Stimulated activated naive CD8-positive, alpha-beta T cell treated with anti-CD3 and anti-CD28 coated beads, Interleukin-15, amount 100 ng/mL, for 72 hours (primary cell): ENCODE measurements at places on chromosomes 7 and 10.

DNA sequence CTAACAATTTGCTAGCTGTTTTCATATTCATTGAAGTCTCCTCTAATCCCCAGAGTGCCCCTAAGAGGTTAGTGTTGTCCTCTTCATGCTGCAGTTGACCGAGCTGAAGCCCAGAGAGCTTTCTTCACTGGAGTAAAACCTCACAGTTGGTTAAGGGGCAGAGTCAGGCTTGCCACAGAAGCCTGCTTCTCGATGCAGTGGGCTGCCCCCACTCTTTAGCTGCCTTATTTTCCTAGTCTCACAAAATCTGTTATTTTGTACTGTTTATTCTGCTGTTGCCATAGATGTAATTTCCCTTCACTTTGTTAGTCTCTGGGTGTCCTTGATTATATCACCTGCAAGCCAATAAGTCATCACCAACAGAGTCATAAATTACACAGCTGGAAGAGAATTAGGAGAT, 56.3 kb upstream of the ZPBP start:
- peak; percentile 28 for DNase-seq

DNA sequence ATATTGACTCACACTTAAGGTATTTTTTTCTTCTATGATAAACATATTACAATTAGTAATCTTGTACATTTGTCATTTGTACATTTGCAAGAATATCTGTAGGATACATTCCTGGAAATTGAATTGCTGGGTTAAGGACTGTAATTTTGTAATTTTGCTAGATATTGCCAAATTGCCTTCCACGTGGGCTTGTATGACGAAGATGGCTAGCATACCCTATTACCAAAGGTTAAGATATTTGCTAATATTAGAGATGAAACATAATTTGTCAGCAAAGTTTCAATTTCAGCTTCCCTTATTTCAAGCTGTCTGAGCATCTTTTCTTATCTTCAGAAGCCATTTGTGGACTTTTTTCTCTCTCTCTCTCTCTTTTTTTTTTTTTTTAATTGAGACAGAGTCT, 1.0 kb upstream of the LYZL2 start:
- DNase-seq: no peak

- peak; percentile 51 for DNase-seq
These were observed 8.8 kb upstream of the ZC3HAV1 start for GRCh38 chr7:139118234-139118804.

GRCh38 chr10:103715430-103715829, 139.9 kb downstream of the SH3PXD2A start:
- DNase-seq: no peak

DNA sequence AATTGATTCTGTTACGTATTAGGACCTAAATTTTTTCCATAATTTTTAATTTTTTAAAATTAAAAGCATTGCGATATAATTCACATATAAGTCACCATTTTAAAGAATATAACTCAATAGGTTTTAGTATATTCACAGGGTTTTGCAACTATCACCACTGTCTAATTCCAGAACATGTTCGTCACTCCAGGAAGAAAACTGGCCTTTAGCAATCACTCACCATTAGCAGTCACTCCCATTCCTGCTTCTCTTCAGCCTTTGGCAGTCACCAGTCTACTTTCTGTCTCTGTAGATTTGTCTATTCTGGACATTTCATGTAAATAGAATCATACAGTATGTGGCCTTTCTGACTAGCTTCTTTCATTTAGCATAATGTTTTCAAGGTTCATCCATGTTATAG, 176.5 kb downstream of the EXOC4 start:
- DNase-seq: no peak

DNA sequence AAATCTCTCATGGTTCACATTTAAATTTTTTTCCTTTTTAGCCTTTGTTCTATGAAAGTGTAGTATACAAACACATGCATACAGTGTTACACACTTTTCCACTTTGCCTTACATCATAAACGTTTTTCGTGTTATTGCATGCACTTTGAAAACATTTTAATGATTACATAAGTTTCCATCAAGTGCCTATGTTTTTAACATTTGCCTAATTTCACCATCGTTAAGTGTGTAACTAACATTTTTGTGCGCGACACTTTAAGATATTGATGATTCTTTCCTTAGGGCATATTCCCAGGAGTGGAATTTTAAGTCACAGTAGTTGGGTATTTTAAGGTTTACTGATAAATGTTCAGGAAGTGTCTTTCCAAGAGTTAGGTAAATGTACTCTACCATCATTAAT, 1.5 kb upstream of the FRAT2 start:
- DNase-seq: no peak

DNA sequence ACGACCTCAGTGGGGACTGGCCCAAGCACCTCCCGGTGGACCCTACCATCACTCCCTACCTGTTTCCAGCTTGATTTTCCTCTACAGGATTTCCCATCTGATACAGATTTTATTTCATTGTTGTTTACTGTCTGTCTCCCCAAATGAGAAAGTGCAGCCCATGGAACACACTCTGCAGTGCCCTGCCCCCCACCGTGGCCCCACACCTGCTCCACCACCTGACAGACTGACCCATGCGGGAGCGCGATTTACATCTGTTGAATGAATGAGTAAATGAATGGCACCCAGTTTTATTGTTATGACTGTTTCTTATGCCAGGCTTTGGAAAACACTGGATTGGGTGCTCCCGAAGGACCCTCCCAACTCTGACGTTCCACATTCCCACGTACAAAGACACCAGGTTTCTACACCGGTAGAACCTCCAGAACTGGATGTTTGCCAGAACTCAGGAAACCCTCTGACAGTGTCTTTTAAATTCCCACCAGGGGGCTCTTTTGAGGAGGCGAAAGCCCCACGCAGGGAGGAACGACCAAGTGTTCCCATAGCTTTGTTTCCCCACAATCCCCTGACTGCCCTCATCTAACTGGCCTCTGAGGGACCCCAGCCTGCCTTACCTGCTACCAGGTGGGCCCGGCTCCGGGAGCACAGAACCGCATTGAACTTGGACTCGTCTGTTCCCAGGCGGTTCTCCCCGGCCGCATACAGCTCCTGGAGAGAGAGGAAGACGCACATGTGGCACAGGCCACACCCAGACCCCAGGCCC, 29.0 kb downstream of the PLAC9 start:
- no peak for DNase-seq

- no peak for DNase-seq
These were observed 3.1 kb upstream of the CAPZA2 start for GRCh38 chr7:116859323-116859722.

DNA sequence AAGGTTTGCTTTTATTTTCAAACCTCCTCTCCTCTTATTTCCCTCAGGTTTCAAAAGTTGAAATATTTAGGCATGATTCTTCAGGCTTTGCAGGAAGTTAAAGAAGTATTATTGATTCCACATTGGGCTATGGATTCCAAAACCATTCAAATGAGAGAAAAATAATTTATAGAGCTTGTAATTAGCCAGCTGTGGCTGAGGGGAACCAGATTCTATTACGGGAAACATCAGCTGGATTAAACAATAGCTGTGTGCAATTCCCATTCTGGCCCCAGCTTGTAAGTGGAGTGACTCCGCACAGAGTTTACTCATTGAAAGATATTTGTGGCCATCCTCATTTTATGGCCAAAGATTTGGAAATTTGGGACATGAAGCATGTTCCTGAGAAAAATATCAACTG, 77.0 kb upstream of the PHYHIPL start:
- DNase-seq: no peak

DNA sequence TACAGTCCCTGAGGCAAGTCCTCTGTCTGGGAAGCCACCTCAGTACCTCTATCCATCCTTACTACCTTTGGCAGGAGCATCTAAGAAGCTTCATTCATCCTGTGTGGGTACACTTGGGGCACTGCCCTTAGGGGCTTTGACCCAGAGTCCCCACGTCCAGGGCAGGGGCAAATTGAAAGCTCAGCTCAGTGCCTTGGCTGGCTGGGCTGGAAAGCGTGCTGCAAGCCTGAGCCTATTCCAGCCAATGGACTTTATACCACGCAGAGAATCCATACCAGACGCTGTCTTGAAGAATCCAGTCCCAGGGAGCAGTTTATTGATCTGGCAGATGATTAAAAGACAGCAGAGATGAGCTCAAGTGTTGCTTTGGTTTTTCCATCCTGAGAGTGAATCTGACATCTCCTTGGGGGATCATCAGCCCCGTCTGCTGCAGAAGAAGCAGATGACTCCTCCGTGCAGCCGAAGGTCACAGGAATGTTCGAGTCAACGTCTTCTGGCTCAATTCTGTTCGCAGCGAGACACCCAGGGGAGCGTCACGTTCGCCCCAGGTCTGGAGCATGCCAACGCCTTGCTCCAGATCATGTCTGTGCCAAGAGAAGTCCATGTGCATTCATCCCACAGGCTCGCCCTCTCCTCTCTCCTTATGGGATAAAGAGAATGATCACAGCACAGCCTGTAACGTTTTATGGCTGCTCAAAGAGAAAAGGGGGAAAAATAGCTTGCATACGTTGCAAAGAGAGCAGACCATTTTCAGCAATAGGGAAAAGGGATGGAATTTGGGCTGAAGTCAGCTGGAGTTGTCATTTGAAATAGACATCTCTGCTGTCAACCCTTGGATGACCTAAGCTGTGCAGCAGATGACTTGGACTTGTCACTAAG, 35.8 kb upstream of the LYZL1 start:
- no peak for DNase-seq

DNA sequence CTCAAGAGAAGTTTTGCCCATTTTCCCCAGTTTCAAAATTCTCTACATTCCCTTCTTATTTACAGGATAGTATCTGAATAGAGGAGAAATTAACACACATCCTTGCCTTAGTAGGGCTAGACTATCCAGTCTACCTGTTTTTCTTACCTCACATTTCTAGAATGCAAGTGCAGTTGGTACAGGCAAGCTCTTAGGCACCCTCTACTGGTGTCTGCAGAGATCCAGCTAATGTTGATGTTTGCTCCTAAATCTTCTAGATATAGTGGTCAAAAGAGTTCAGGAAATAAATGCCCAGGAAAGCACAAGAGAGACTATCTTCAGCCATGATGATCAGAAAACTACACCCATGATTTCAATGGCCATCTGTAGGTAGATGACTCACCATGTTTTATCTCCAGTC, 205.3 kb downstream of the HTR7 start:
- DNase-seq: no peak

GRCh38 chr10:27197980-27198620, 42.5 kb downstream of the ACBD5 start:
- no peak for DNase-seq

GRCh38 chr7:115600207-115600606, 430.4 kb downstream of the TFEC start:
- no peak for DNase-seq

- no peak for DNase-seq
These were observed 557.1 kb downstream of the PTPRN2 start for GRCh38 chr7:158030566-158030965.

DNA sequence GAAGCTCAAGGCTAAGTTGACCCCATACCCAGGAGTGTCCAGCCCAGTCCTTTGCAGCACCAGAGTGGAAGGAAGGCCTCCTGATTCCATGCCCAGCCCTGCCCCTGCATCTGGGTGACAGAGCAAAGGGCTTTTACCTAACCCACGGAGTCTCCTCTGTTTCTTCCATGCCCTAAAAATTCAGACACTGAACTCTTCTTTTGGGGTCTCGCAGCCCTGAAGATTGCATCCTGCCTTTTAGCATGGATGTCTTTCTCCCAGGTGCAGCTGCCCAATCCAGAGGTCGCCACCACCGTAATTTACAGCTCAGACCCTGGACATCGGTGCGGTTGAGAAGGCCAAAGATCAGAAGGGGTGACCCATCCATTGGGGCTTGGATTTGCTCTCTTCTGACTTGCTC, 50.8 kb downstream of the CXCL12 start:
- no peak for DNase-seq

- no peak for DNase-seq
These were observed 73.0 kb upstream of the PFKP start for GRCh38 chr10:2994221-2994961.

- no peak for DNase-seq
These were observed 31.8 kb downstream of the DNMBP start for GRCh38 chr10:99977916-99978315.

GRCh38 chr7:78620920-78621319, 822.3 kb downstream of the PHTF2 start:
- DNase-seq: no peak

- no peak for DNase-seq
These were observed 29.5 kb downstream of the MDH2 start for GRCh38 chr7:76077435-76077834.

DNA sequence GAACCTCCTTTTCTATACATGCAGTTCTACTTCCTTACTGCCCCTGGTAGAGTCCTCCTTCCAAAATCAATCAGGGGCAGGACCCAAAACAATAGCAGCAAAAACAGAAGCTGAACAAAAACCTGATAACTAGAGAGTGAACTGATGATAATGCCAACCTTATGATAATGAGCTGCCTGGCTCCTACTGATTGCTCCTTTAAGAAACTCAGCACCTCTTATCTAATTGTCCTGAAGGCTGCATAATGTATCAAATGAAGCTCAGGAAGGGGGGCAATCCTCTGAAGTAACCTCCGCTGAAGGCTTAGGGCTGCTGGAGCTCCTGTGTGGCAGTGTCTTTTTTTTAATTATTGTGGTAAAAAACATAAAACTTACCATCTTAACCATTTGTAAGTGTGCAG, 257.0 kb downstream of the PHTF2 start:
- DNase-seq: no peak

GRCh38 chr10:31138026-31138553, 106.4 kb upstream of the ZNF438 start:
- DNase-seq: no peak

- DNase-seq: no peak
These were observed 211.2 kb upstream of the PODXL start for GRCh38 chr7:131767591-131767990.

DNA sequence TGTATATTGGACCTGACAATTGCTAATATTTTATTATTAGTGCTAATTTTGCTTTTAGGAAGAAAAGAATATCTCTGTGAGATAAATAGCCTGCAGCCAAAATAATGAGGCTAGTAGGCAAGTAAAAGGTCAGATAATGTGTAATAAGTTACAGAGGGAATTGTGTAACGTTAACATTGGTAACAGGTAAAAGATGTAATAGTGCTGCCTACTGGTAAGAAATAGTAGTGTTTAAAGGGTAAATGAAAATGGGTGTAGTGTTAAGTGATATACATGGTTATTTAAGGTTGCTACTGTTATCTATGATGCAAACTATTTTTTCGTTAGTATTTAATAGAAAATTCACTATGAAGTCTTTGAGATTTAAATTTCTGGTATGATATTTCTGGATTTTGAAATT, 9.2 kb upstream of the FOXP2 start:
- no peak for DNase-seq

DNA sequence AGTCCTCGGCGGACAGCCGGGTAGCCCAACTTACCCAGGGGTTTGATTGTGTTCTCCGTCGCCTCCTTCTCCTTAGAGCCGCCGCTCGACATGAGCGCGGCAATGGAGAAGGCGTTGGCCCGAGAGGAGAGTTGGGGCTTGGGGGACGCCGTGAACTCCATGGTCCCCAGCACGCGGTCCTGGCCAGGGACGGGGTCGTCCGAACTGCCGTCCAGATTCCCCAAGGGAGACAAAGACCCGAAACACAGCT, 515 bp downstream of the TBX20 start:
- DNase-seq: no peak

GRCh38 chr7:2959828-2960599, 83.7 kb downstream of the CARD11 start:
- peak; percentile 4 for DNase-seq

- no peak for DNase-seq
These were observed 150.4 kb downstream of the TAX1BP1 start for GRCh38 chr7:27890205-27890849.
